ENCODE measurements at places on chromosomes 3 and 15.
A peak's percentile ranks its signal among the peaks of the same experiment; 100 is the strongest.

- DNase-seq = no peak
Measured at GRCh38 chr3:52794612-52795099, at the start of gene ITIH3. Gene ITIH3 (plus strand): TSS chr3:52794796. CDS start chr3:52794804, 8 bp downstream.

DNA sequence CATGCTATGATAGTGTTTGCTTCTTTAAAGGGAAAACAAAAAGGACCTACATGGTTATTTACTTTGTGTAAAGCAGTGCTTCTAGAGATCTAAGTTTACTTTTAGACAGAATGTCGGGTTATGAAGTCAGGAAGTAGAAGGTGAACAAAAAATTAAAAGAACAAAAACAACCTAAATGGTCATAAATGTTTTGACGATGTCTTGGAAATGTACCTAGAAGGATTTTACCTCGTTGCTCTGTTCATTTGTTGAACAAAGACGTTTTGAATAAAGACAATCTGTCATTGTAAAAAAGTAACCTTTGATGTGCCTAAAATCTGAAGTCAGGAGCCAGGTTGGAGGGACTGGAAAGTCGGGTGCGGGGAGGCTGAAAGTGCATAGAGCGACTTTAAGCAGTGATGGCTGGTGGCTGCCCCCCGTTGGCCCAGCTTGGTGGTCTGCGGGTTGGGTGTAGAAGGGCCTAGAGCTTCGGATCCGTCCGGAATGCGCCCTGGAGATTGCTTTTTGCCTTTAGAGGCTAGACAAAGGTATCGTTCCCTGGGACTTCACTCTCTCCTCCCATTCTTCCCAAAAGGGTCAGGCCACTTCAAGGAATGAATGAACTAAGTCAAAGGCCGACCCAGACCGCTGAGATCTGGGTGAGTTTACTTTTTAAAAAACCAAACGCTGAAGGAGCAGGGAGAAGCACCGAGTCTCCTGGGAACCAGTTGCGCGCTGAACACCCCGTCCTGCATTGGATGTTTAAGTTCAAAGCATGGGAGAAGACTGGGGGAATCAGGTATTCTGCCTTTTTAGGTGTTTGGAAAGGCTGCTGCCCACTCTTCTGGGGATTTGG lies 2.1 kb downstream of the SOX14 start:
- no peak for DNase-seq

- DNase-seq = peak; percentile 23
Measured at GRCh38 chr3:139519998-139520737, 19.4 kb downstream of the RBP1 start.

GRCh38 chr3:71322154-71322553 lies 261.4 kb downstream of the FOXP1 start:
- DNase-seq = no peak

DNA sequence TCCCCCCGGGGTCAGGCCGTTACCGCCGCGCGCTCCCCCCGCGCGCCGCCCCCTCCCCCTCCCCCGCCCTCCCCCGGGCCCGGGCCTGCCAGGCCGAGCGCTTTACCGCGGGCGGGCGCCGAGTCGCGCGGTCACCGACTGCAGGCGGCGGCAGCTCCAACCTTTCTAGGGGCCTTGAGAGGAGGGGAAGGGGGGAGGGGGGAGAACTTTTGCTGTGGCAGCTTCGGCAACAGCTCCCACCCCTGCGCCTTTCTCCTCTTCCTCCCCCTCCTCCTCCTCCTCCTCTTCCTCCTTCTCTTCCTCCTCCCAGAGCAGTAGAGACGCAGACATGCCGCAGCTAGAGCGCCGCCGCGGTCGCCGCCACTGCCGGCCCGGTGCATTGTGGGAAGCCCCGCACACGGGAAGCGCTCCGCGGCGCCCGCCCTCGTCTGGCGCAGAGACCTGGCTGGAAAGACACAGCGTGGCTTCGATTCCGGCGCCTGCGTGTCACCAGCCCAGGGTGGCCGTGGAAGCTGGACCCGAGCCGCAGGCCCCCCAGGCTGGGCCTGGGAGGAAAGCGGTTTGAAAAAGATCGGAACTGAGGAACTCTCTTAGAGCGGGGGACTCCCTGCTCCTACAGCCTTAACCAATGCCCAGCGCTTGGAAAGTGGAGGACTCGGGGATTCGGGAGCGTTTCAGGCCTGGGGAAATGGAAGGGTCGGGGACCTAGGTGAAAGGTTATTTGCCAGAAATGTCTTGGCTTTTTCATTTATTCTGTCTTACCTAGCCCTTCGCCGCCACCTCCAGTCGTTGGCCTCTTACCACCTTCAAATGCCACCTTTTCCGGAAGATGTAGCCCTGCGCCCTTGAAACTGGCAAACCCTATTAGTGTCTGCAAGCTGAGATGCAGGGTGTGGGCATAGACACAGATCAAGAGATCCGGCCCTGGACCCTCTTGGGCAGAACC lies at the start of gene ZNF148:
Gene ZNF148, minus strand, starts transcription at position 330 of the 946 bp plus-strand sequence. CDS start 61,685 bp downstream, outside the sequence.
- DNase-seq = peak; percentile 91

- no peak for DNase-seq
Measured at GRCh38 chr3:20194793-20195460, 8.9 kb upstream of the SGO1 start.

DNA sequence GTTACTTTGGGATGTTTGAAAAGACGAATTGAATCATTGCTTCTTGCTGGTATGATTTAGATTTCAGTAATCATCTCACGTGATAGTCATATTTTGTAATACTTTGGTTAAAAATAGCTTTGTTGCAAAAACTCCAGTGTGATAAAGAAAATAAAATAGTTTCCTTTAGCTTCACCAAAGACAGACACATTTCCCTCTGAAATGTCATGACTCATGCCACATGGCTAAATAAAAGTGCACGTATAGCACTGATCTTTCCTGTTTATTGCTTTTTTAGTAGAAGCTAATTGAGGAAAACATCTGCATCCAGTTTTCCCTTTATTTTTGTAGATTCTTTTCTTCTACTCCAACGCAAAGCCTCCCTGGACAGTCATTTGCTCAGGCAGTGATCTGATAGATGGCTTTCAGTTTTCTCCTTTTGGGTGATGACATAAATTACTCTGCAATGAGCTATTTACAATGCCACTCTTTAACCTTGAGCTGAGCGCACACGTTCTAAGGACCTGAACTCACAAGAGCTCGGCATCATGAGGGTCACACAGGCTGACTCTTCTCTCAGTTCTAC lies 84.9 kb downstream of the ARNT2 start:
- DNase-seq = no peak

GRCh38 chr15:42145546-42146455 lies 10.6 kb downstream of the PLA2G4F start:
- no peak for DNase-seq

DNA sequence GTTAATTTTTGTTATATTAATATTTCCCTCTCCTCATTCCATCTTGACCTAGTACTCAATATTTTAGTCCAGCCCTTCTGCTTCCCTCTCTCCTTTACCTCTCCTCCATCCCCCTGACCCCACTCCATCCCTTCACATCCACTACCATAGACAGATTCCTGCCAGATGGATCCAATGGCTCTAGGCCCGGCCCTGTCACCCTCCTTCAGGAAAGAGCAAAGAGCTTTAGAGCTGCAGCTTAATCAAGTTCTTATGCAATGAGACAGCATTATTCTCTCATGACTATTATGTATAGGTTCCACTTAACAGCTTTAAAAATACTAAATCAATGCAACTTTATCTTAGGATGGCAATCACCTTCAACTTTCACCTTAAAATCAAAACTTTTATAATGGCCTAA lies 200.7 kb upstream of the TTC14 start:
- DNase-seq = no peak

DNA sequence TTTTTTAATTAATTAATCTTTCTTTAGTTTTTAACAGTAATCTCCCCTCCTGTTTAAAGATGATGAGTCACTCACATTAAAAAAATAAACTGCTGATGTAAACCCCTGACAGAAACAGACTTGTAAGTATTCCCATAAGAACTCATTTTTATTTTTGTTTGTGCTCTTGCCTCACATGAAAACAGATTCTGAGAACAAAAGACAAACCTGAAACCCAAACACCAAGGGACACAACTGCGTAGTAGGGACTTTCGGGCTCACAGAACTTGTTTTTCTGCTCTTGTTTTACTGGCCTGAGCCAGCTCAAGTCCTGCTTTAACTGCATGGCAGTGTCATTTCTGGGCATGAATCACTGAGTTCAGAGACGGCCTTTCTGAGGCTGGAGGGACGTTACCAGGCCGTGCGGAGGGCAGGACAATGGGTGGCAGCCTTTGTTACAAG lies 600.8 kb downstream of the FOXP1 start:
- no peak for DNase-seq
